ENCODE measurements at places on chromosomes 11 and 22.

- no peaks in the 10 kb centered on the region for H3K27me3 ChIP-seq
- H3K4me3 ChIP-seq = no peak overlapping the region
- H3K4me1 ChIP-seq = peaks cover 10% of the 10 kb centered on the region
- no peaks in the 10 kb centered on the region for H3K36me3 ChIP-seq
Observed at GRCh38 chr11:1912289-1912878, 7.1 kb upstream of the TNNT3 start.

- H3K27me3 ChIP-seq = no peaks in the 10 kb centered on the region
- peak overlapping the region; percentile 68 for H3K27ac ChIP-seq
- no peak overlapping the region for H3K4me3 ChIP-seq
- H3K4me1 ChIP-seq = peaks cover 61% of the 10 kb centered on the region
- H3K36me3 ChIP-seq = no peaks in the 10 kb centered on the region
Observed at GRCh38 chr11:12806113-12806512, 131.9 kb downstream of the TEAD1 start.

DNA sequence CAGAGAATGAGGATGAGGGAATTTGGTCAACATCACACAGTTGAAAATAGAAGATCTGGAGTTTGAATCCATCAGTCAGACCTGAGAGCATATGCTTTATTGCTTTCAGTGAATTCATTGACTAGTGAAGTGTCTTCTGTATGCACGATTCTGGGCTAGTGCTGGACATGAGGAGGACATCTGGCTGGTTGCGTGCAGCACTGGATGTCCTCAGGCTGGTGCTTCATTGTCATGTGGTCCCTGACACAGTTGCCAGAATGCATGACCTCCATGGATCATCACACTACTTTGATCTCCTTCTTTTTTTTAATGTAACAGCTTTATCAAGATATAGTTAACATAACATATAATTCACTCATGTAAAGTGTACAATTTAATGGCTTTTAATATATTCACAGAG, 44.5 kb upstream of the MMP7 start:
- H3K36me3 ChIP-seq = no peaks in the 10 kb centered on the region

DNA sequence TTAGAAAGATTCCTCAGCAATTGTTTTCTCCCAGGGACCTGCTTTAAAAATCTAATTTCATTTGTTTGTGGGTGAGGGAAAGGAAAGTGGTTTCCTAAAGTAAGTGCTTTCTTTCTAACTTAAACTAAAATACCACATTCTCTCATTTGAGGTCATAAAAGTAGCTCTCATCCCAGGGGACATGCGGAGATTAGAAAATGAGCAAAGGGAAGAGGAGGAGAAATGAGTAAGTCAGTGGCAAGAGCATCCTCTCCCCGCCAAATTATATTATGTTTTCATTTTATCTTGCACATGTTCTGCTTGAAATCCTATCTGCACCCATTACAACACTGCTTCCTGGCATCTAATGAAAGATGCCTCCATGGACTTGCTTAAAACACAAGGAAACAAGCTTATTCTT, 191.4 kb downstream of the ARHGAP42 start:
- no peak overlapping the region for H3K4me3 ChIP-seq
- no peaks in the 10 kb centered on the region for H3K36me3 ChIP-seq
- H3K4me1 ChIP-seq = no peaks in the 10 kb centered on the region
- no peak overlapping the region for H3K27ac ChIP-seq
- H3K27me3 ChIP-seq = no peaks in the 10 kb centered on the region
- DNase-seq = no peak

DNA sequence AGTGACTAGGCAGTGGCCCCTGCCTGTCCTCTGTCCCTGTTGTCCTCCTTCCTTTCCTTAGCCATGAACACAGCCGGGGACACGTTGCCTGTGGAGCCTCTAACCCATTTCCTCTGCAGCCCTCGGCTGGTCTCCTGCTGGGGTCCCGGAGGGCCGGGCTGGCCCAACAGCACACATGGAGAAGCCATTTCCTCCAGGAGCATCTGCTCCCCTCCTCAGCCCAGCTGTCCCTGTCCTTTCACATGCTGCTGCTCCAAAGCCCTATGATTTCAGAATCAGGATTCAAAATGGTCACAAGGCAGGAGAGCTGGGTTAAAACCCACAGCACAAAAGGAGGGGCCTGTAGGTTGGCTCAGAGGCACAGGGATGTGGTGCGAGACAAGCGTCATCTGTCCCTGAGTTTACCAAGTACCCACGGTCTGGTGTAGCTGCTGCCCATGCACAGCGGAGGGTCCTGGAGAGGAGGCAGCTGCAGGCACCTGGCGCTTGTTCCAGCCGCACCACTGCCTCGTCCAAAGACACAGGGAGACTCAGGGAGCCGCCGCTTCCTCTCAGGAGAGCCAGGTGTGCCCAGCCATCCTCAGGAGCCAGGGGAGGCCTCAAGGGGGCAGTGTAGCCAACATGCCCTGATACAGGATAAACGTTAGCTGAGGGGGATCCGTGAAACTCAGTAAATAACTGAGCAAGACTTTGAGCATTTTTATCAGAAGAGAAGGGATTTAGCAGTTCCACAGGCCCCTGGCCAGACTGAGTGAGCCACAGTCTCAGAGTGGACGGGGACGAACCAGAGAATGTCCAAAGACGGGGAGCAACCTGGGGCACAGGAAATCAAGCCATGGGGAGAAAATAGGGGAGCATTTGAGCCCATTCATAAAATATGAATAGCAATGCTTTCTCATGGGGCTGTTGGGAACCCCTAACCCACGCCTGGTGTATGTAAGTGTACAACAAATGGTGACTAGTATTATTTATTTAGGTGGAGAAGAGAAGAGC, 3.9 kb upstream of the VSIG10L2 start:
- no peaks in the 10 kb centered on the region for H3K27me3 ChIP-seq
- no peaks in the 10 kb centered on the region for H3K36me3 ChIP-seq
- H3K4me3 ChIP-seq = no peak overlapping the region
- DNase-seq = peak; percentile 76
